ENCODE measurements at places on chromosomes 4 and X.
A peak's percentile ranks its signal among the peaks of the same experiment; 100 is the strongest.

DNA sequence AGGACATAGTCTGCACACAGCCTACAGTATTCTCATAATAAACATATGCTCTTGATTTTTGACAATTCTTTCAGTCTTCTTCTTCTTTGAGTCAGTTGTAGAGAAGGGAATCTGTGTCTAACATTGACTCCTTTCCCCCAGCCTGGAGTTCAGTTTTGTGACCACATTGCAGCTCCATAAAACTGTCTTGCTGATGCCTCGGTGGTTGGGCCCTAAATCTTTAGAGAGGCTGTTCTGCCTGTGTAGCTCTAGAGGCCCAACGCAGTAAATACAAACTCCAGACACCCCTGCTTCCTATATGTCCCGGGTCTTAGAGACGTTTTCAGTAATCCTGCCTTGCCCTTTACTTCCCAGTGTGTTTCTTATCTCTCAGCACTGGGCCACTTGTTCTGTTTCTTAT is 639.5 kb upstream of the AADAT start:
- no peak for DNase-seq

GRCh38 chrX:12989461-12989860 is 14.6 kb downstream of the TMSB4X start:
- DNase-seq = no peak

- peak; percentile 74 for DNase-seq
Observed at GRCh38 chr4:112523764-112524505, 8.0 kb upstream of the NEUROG2 start.

DNA sequence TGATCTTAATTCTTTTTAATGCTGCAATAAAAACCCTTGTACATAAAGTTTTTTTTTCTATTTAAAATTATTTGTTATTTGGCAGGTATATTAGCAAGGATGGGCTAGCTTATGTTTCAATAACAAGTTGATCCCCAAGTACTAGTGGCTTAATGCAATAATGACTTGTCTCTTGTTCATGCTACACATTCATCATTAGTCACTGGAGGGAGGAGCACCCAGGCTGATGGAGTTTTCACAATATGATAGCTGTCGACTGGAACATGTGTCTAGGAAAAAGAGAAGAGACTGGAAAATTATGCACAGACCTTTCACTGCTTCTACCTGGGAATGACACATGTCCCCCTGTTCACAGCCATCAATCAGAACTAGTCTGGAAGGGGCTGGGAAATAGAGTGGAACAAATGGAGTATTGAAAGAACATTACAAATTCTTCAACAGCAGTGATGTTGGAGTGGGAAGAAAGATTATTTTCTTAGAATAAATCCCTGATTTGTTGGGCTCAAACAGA is 387.9 kb upstream of the RPS6KA3 start:
- DNase-seq = no peak

GRCh38 chr4:141079393-141079930 is 53.8 kb downstream of the RNF150 start:
- DNase-seq = no peak

DNA sequence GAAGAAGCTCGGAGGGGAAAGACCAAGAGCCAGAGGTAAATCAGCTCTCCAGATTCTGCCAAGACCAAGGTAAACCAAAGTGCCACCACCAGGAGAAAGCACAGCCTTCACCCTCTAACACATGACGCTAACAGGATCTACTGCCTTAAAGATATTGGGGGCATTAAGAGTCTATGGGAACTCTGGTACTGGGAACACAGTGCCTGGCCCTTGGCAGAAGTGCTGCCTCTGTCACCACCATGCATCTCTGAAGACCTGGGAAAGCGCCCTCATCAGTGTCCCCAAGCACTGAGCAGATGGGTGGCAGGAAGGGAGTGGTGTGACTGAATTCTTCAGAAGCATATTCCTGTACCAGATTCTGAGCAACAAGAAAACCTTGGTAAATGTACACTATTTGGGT is 1.3 kb downstream of the QDPR start:
- no peak for DNase-seq

- peak; percentile 17 for DNase-seq
Observed at GRCh38 chr4:41661442-41662076, 87.0 kb downstream of the PHOX2B start.

DNA sequence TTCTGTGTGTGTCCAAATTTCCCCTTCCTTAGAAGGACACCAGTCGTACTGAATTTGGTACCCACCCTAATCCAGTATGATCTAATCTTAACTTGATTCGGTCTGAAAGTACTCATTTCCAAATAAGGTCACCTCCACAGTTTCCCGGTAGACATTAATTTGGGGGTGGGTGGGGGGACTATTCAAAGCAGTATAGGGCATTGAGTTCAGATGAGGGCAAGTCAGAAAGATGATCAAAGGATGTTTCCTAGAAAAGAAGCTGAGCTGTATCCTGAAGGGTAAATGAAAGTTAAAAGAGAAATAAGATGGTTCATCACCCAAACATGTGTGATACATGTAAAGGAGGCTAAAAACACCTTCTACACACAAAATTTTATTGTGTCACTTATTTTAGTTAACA is 42.0 kb upstream of the SCRG1 start:
- DNase-seq = no peak

DNA sequence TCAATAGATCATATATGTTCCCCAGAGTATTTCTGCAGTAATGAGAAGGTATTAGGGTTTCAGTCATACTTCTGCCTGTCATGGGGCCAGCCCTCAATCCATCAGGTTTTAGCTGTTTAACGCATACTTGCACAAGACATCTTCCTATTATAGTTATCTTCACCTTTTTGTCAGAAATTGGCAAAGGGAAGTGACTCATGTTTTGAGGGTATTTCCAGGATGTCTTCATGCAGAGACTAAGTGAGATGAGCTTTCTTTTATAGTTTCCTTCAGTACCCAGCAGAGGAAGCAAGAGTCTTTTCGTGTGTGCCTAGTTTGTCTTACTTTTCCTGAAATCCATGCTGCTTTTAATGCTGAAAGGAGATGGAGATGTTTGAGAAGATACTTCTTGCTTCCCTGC is 9.5 kb downstream of the CSTF2 start:
- peak; percentile 53 for DNase-seq

- no peak for DNase-seq
Observed at GRCh38 chr4:185955826-185956543, 113.0 kb upstream of the TLR3 start.

Data from CD4-positive, alpha-beta T cell treated with Interleukin-1 beta for 1 hour (primary cell).